Activated B cell treated with CpG ODN at 0.5 μM for 24 hours (primary cell): ENCODE measurements at places on chromosomes 11 and 22.

GRCh38 chr11:102488208-102488607 is 35.6 kb upstream of the TMEM123 start:
- no peak for DNase-seq

- no peak for DNase-seq
These were observed 20.4 kb upstream of the CADM1 start for GRCh38 chr11:115524572-115524971.

- DNase-seq, result no peak
These were observed 19.7 kb upstream of the RAB38 start for GRCh38 chr11:88194990-88195389.

DNA sequence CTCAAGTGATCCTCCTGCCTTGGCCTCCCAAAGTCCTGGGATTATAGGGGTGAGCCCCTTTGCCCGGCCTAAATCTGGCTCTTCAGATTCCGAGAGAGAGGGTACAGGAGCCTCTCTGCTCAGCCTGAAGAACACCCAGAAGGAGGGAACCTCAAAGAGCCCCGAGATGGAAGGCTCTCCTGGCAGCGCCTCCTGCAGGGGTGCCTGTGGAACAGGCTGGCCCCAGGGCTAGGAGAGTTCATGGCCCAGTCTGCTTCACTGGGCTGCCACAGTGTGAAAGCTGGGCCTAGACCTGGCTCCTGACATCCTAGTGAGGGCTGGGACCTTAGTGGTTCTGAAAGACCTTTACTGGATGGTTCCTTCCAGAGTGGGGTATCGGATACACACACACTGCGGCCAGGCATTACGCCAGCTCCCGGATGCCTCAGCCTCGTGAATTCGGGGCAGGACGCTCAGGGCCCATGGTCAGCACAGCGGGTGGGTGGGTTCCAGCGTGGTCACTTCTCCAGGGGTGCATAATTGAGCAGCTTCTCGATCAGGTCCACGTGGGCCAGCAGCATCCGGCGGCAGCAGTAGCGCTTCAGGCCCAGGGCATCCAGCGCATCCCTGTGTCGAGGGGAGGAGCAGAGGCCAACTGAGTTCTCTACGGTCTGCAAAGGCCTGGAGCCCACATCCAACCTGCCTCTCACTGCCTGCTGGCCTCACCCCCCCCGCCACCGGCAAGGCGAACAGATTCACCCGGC is 2.3 kb downstream of the POLR2L start:
- no peak for DNase-seq

- no peak for DNase-seq
These were observed 1.3 kb downstream of the CBL start for GRCh38 chr11:119207415-119207960.

DNA sequence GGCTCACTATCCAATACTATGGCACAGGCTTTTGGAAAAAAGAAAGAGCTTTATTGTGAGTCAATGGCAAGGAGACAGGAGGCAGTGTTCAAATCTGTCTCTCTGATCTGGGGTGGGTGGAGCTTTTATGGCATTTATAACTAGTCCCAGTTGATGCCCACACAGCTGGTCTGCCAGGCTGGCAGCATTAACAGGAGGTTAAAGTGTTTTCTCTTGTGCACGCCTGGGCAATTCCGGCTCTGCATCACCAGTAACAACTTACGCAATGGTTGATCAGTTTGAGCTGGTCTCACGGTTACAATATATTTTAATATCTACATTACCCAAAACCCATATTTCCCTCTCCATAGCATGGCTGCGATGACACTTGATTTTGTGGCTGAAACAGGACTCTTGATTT is 15.1 kb upstream of the SMIM38 start:
- no peak for DNase-seq

DNA sequence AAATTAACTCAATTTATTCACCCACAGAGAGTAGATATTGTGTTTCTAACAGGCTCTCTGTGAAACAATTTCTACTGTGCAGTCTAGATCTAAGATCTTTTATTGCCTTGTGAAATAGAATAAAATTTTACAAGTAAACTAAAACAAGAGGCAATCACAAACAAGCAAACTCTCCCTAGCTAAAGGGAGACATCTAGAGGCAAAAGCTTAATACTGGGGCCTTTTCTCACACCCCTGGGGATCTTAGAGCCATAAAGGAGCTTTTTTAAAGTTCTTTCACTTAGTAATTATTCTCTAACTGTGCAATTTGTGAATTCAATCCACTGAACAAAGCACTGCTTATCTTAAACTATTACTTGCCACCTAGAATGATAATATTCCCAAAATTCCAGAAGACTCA is 19.7 kb downstream of the ALG9 start:
- no peak for DNase-seq

GRCh38 chr11:30586251-30587144 is at the start of gene MPPED2:
TSS of gene MPPED2 (minus strand) at chr11:30586353. CDS start at chr11:30580373, 5,980 bp downstream.
- peak; percentile 29 for DNase-seq

GRCh38 chr11:128624269-128625175 is 37.2 kb upstream of the ETS1 start:
- DNase-seq, result peak; percentile 64

DNA sequence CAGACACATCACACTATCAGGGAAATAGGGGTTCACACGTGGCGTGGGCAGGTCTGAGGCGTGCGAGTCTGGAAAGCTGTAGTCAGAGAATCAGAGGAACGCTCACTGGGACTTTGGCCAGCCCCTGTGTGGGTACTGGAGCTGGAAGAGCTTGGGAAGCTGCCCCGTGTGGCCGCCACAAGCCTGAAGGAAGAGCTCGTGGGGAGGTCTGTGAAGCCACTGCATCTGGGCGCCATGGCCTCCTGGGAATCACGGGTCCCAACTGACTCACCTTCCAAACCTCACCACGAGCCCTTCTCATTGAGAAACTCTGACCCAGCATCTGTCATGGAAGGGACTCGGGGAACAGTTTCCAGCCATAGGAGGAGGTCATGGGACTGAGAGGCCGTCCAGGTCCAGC is 5.9 kb upstream of the MRGPRF start:
- no peak for DNase-seq

GRCh38 chr11:77592727-77593126 is 3.0 kb downstream of the AQP11 start:
- DNase-seq, result no peak

- no peak for DNase-seq
These were observed 21.1 kb upstream of the PARVB start for GRCh38 chr22:44002997-44003396.

DNA sequence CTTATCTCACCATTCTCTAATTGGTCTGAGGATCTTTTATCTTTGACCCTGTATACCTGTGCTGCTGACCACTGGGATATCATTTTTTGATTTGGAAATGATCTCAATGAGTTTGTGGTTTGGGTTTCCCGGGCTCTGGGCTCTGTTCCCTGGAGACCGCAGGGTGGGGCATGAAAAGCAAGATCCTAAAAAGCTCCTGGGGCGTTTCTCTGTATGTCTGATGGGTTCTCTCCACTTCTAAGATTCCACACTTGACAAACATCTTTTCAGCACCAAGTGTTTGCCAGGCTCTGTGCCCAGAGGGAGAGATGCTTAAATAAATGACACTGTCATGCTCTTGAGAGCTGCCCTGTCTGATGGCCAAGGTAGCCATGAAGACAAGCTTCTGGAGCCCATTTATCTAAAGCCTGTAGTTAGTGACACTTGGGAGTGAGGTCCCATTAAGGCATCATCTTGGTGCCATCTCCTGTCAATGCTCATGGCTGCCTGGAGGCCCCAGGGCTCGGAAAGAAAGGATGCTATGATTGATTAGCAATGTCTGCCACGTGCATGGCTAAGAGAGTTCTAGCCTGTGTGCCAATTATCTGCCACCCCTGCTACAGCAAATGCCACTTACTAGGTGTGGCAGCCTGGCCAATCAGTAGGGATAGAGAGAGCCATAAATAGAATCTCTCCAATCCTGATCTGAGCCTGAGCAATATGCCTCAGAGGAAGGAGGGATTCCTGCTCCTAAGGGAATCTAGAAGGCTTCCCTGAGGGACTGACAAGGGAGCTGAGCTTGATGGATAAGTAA is 531.6 kb downstream of the MN1 start:
- no peak for DNase-seq

DNA sequence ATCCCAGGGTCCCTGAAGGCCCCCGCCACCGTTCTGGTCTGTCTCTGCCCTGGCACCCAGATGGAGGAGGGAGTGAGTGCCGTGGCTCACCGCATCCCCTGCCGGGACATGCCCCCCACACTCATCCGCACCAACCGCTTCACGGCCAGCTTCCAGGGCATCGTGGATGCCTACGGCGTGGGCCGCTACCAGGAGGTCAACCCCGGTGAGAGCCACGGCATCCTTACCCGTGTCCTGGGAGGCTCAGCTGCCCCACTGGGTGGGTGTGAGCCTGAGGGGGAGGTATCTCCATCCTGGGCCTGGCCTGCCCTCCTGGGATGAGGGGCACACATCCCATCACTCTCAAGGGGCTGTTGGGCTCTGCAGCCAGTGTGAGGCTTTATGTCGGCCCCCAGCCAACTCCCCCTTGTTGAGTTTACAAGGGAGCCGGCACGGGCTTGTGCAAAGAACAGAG is 6.1 kb downstream of the TCIRG1 start:
- DNase-seq, result no peak

GRCh38 chr11:33703234-33703633 is 2.6 kb upstream of the C11orf91 start:
- DNase-seq, result no peak

DNA sequence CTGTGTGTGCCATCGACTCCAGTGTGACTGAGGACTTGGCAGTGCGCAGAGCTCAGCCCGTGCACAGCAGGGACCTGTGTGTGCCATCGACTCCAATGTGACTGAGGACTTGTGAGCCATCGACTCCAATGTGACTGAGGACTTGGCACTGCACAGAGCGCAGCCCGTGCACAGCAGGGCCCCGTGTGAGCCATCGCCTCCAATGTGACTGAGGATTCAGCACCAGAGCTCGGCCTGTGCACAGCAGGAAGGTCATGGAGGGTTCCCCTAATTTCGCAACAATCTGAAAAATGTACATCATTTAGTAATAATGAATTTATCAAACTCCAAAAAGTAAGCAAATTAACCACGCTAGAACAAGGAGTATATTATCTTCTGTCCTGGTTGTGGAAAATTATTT is 348.3 kb upstream of the B3GAT1 start:
- DNase-seq, result no peak

DNA sequence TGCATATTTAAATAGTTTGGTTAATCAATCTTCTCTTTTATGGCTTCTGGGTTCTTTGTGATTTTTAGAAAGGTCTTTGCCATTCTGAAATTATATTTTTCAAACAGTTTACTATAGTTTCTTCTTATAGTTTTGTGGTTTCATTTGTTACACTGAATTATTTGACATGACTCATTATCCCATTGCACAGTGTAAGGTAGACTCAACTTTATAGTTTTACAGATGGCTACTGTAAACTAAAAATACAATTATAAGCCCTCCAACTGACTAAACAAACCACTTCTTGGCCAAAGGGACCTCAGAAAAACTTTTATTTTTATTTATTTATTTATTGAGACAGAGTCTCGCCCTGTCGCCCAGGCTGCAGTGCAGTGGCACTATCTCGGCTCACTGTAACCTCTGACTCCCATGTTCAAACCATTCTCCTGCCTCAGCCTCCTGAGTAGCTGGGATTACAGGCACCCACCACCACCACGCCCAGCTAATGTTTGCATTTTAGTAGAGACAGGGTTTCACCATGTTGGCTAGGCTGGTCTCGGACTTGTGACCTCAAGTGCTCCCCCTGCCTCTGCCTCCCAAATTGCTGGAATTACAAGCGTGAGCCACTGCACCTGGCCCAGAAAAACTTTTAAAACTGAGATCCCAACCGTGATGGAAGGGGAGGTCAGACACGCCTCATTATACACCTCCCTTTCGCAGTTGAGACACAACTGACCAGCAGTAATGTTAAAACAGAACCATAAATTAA is 14.1 kb upstream of the RAC2 start:
- DNase-seq, result no peak

DNA sequence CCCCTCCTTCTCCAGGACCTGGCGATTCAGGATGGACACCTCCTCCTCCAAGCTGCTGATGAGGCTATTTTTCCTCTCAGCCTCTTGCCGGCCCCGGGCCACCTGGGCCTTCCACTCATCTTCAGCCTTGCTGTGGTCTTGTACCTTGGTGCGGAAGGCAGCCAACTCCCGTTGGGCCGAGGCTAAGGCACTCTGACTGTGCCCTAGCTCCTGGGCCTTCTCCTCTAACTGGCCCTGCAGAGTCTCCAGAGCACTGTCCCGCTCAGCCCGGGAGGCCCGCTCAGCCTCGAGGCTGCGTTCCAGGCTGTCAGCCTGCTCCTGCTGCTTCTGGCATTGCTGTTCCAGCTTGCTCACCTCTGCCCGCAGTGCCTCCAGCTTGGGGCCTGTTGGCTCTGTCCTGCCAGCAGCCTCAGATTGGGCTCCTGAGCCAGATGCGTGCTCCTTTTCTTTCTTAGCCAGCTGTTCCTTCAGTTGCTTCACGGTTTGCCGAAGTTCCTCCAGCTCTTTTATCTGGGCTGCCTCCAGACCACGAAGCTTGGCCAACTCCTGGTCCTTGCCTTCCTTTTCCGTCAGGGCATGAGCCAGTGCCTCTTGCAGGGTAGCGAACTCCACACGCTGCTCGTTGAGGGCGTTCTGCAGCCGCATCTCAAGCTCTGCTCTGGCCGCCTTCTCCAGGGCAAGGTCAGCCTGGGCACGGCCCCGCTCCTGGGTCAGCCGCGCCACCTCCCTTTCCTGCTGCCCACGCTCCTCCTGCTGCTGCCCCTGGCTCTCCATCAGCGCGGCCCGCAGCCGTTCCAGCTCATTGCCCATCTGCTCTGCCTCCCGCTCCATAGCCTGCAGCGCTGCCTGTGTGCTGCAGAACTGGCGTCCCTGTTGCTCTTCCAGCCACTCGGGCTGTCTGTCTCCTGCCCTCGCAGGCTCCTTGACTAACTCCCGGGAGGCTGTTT is 15.3 kb downstream of the IL18BP start:
- DNase-seq, result no peak

GRCh38 chr11:43950311-43950855 is 7.9 kb downstream of the C11orf96 start:
- DNase-seq, result no peak

- no peak for DNase-seq
These were observed 486.5 kb downstream of the TBC1D22A start for GRCh38 chr22:47248925-47249324.

DNA sequence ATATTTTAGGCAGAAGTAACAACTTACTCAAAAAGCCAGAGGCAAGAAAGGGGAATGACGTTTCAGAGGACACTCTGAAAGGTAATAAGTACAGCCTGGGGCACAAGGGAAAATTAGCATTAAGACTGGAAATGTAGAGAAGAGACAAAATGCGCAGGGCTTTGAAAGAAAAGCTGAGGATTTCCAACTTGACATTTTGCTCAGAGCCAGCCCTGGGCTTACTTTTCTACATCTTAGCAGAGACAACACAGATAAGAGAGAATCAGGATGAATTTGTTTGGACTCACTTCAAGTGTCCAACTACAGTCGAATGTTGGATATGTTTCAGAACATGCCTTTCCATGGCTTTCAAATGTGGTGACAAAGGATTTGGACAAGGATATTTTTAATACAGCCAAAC is 808.9 kb upstream of the LUZP2 start:
- DNase-seq, result no peak

- DNase-seq, result no peak
These were observed 99.6 kb upstream of the RTL6 start for GRCh38 chr22:44597616-44598015.

- no peak for DNase-seq
These were observed 125.4 kb downstream of the CCDC34 start for GRCh38 chr11:27237643-27238042.

GRCh38 chr11:69979632-69980031 is 98.5 kb upstream of the ANO1 start:
- no peak for DNase-seq

GRCh38 chr11:102560555-102561011 is 30.0 kb upstream of the MMP7 start:
- DNase-seq, result no peak
